Body of pancreas (tissue), 4 donors: ENCODE measurements at places on chromosomes 7 and 10.

GRCh38 chr10:14478604-14479003 is 147.9 kb upstream of the FRMD4A start:
- DNase-seq: peak; percentile 87

- no peak for DNase-seq
Measured at GRCh38 chr7:696812-697551, 29.5 kb upstream of the DNAAF5 start.

DNA sequence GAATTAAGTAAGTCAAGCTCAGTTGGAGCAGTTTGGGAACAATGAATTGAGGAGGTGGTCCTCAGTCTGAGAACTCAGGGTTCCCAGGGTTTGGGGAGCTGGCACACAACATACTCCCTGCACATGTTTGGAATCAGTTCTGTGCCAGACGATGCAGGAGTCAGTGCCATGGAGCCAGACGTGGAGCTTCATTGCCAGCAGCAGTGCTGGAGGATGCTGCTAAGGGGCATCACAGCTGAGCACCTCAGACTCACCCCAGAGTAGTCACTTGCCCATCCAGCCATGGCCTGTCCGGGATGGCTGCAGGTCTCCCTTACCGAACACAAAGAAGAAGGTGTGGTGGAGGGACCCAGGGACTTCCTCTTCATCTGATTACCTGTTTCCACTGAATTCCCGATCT is 7.9 kb downstream of the GIMAP5 start:
- no peak for DNase-seq

DNA sequence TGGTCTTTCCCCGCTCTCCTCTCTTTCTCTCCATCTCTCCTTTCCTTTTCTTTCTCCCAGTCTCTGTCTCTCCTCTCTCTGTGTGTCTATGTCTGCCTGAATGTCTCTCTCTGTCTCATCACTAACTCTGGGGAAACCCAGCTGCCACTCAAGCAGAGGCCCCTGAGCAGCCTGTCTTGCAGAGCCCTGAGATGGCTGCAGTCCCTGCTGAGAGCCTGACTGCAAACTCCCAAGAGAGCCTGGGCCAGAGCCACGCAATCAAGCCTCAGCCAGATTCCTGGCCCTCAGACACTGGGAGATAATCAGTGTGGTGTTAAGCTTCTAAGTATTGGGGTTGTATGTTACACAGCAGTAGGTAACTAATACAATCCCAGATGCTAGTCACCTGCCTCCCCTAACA is 91.5 kb downstream of the PAXIP1 start:
- DNase-seq: no peak

GRCh38 chr10:84415539-84416244 is 87.3 kb downstream of the CCSER2 start:
- peak; percentile 88 for DNase-seq

- peak; percentile 66 for DNase-seq
Measured at GRCh38 chr10:95266674-95267095, 24.1 kb downstream of the PDLIM1 start.

DNA sequence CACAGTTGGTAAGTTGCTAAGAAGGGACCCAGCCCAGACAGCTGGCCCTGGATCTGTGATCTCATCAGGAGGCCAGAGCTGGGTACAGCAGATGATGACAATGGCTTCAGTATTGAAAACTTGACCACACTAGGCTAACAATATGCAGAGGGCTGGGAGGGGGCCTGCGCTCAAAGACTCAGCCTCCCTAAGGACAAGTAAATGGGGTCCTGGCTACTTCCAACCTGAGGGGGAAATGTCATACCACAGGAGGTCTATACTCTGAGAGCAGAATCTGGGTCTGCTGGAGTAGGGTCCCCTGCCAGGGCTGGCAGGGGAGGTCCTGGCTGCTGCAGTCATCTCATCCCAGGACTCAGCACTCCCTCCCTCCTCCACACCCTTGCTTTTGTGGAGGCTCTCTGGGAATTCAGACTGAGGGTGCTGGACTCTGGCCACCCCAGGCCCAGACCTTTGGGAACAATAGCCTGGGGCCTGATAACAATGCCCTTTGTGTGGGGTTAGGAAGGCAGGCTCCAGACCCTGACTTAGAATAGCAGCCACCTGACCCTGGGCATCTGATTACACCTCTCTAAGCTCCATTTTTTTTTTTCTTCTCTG is 1.4 kb downstream of the FXYD4 start:
- no peak for DNase-seq

DNA sequence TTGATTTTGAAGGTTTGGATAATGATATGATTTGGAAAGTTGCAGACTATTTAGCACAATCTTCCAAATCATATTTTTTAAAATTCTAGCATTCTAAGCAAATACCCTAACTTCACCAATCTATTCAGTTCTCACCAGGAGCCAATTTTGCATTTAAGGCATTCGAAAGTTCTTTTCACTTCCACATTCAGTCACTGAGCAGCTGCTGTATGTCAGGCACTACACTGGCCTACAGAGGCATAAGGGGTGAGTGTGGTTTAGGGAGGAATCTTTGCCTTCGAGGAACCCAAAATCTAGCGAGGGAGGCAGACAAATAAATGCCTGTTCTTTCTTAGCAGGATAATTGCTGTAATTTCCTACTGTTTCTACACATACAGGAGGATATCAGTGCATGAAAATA is 10.7 kb upstream of the UCN3 start:
- no peak for DNase-seq

GRCh38 chr7:42385912-42386311 is 148.9 kb upstream of the GLI3 start:
- no peak for DNase-seq

GRCh38 chr7:44650242-44650641 is 43.8 kb downstream of the OGDH start:
- DNase-seq: no peak

DNA sequence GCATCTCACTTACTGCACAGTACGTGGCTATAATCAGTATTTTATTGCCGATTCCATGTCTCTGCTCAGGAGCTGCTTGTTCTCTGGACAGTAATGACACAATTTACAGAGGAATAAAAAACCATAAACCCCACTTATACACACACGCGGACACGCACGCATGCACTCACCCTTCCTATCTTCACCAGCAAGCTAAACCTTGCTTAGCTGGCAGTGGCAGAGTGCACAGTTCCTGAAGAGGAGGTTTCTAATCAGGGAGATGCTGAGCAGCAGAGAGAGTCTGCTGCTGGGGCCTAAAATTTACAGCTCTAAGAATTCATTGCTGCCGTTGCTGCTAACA is 66.3 kb downstream of the SND1 start:
- no peak for DNase-seq
